ENCODE measurements at places on chromosomes 6 and 20.

DNA sequence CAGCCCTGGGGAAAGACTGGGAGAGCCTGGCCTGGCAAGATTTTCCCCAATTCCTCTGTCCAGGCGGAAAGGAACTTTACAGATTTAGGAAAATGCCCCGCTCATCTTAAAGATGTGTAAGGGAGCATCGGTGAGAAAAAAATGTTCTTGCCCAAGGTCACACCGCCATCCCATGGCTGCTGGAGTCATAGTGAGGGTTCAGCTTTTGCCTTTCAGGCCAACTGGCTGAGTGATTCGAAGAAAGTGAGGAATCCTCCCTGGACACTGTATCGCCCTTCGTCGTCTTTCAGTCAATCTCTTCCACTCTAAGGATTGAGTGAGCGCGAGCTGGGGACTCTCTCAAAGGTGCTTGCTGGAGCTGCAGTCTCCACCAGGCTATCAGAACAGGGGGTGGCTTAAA, 1.4 kb downstream of the WFDC2 start:
- no peak for DNase-seq

DNA sequence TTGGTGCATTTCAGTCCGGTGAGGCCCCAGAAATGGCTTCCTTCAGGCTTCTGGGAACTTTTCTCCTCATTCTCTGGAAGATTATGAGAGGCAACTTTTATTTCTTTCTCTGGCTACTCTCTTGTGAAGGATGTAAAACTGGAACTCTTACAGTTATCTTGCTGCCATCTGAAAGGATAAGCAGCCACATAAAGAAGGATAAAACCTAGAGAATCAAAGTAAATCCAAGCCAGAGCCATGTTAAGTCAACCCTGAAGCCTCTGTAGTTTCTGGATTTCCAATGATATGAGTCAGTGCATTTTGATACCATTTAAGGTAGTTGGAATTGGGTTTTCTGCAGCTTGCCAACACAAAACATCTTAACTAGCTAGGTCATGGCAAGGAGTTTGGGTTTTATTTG, 123.6 kb downstream of the MEI4 start:
- no peak for DNase-seq

GRCh38 chr20:23161968-23162696, 76.0 kb upstream of the CD93 start:
- DNase-seq: no peak

DNA sequence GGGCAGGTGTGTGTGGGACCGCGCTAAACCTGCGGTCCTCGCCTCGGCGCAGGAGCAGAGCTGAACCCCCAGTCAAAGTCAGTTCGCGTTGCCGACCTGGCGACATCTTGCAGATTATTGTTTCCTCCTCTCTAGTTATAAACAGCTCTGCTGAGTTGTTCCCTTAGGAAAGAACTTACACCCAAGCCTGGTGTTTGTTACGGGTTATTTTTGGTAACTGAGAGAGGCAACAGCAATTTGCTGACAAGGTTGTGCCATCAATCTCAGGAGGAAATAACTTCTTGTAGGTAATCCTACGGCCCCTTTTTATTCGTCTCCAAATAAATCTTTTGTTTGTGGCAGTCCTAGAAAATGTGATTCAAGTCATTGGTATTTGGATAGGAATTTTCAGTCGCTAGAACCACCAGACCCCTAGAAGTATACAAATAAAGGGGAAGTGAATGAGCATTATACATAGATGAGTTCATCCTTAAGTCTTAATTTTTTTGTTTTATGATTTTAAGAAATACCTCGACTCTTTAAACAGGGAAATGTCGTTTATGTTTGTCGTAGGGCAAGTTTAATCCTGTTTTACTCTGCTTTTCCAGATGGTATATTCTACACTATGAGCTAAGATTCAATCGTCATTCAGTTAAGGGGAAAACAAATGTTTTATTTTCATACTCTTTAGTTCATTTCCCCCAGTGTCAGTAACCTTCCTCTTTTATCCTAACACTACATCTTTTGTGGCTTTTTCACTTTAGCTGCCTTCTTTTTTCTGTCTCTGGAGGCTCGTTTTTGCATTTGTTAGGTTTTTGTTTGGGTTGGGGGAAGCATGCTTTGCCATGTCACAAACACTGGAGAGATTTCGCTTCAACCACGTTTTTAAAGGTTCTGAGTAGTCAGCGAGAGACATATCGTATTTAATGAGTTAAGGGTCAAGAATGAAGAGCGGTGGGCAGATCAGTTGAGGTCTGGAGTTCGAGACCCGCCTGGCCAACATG, 1.2 kb downstream of the PM20D2 start:
- DNase-seq: peak; percentile 25

DNA sequence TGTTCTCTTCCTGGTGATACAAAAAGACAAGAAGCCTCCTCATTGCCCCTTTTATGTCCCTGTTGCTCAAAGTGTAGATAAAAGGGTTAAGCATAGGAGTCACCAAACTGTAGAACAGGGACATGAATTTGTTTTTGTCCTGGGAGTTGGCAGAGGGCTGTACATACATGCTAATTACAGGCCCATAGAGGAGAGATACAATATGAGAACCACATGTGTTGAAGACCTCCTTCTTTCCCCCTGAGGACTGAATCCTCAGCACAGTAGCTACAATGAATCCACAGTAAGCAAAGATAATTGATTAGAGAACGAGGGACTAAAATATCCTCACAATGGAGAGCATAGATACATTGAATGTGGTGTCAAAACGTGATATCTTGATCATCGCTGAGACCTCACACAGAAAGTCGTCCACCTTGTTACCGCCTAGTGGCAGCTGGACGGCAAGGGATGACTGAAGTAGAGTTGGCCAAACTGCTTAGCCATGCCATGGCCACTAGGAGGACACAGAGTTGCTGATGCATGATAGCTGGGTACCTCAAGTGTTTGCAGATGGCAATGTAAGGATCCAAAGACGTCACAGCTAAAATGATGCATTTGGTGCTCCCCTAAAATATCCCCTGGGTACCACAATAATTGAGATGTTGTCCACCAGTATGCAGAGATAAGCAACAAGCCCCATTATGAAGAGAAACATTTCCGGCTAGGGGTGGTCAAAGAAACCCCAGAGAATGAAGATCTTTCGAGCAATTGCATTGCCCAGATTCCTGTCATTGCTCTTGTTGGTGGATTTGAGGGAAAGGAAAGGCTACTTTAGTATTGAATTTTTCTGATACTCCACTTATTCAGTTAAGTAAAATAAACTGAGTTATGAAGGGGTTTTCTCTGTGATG, 15.0 kb downstream of the OR2B3 start:
- DNase-seq: peak; percentile 6

GRCh38 chr20:58746620-58747019, 54.0 kb downstream of the NPEPL1 start:
- DNase-seq: no peak

DNA sequence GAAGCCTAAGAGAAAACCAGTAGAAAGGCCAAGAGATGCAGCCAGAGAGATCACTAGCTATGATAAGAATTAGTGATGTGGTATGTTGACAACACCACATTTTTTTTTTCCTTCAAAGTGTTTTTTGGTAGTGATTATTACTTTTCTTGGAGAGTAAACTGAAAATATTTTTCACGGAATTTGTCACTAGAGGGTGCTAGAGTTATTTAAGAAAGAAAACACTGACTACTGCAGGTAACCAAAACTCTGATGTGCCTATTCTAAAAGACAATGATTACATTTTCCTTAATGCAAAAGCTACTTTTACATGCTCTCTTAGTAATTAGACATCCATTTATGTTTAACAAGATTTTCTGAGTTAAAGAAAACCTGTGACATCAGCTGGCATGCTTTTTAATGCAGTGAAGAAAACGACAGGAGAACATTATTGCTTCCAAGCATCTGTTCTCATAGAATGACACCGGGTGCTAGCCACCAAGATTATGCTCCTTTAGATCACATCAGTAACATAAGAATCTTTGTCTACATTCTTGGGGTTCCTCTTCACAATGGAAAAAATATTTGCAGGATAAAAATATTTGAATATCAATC, 28.8 kb downstream of the RWDD2A start:
- peak; percentile 40 for DNase-seq

GRCh38 chr20:46683668-46683938, 5.6 kb downstream of the TP53RK start:
- DNase-seq: no peak

DNA sequence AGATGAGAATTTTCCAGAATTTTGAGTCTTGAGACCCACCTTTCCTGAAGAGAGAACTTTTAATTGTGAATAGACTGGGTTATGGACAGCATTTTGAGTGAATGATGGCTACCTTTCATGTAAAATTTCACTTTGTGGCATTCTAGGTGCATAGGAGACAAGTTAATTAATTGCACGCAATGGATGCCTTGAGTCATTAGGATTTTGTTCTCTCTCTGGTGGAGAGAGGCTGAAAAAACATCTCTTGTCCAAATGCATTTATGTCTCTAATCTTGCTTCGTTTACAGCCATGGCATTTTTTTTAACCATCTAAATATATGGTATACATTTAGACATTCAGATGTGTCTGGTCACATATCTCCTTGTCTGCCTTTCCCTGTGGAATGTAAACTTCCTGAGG, 3.1 kb downstream of the RHAG start:
- no peak for DNase-seq

- DNase-seq: no peak
Observed at GRCh38 chr20:18754030-18754652, 59.4 kb upstream of the SCP2D1 start.

DNA sequence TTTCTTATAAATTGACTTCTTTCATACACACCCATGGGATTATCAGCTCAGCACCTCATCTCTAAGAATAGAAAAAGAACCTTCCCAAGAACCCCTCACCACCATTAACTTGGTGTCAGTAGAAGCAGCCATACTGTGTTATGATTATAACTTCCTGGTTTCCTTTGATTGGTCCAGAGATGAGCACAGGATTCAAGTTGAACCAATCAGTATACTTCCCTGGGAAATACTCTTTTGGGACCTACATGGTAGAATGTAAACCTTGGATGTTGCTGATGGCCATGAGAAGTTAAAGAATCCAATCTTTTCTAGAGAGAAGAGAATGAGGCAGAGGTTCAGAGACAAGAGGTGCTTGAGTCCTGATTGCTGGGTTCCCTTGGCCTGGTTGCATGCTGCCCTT, 190.8 kb downstream of the BMP7 start:
- no peak for DNase-seq

- no peak for DNase-seq
Observed at GRCh38 chr6:157885211-157885788, 62.3 kb downstream of the SNX9 start.

DNA sequence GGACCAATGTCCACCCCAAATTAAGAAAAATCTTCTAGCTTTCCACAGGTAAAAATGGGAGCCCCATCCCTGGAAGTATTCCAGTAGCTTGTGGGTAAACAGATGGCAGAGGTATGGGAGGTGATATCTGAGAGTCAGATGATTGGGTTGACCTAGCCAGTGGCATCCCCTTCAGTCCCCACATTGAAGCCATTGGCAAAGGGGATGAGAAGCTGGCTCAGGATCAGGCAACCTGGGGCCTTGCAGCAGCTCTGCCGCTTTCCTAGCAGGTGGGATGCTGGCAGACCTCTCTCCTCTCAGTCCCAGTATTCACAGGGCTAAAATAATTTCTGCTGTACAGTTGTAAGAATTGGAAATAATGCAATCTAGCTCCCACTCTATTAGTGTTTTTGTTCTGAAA, 108.9 kb upstream of the KCNG1 start:
- DNase-seq: no peak

- peak; percentile 82 for DNase-seq
Observed at GRCh38 chr6:135811644-135812526, 39.6 kb upstream of the PDE7B start.

GRCh38 chr6:90484903-90485302, 102.0 kb downstream of the MAP3K7 start:
- DNase-seq: no peak

DNA sequence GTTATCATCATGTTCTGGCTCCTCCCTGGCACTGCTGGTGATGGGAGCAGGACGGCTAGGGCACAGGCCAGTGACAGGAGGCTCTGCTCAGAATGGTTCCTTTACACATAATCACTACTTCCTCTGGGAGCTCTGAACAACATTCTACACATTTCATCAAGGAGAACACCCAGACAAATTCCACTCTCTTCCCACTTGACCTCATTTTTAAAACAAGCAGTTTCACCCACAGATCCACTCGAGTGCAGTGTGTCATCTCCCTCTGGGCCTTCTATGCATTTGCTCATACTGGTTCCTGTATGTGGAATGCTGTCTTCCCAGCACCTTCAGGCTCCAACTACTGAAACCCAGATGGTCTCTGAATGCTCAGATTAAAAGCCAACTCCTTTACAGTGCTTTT, 84.8 kb downstream of the ELOVL5 start:
- DNase-seq: no peak

- DNase-seq: no peak
Observed at GRCh38 chr6:112370946-112371345, 23.8 kb downstream of the RFPL4B start.

GRCh38 chr6:161117308-161117707, 125.7 kb downstream of the MAP3K4 start:
- no peak for DNase-seq

DNA sequence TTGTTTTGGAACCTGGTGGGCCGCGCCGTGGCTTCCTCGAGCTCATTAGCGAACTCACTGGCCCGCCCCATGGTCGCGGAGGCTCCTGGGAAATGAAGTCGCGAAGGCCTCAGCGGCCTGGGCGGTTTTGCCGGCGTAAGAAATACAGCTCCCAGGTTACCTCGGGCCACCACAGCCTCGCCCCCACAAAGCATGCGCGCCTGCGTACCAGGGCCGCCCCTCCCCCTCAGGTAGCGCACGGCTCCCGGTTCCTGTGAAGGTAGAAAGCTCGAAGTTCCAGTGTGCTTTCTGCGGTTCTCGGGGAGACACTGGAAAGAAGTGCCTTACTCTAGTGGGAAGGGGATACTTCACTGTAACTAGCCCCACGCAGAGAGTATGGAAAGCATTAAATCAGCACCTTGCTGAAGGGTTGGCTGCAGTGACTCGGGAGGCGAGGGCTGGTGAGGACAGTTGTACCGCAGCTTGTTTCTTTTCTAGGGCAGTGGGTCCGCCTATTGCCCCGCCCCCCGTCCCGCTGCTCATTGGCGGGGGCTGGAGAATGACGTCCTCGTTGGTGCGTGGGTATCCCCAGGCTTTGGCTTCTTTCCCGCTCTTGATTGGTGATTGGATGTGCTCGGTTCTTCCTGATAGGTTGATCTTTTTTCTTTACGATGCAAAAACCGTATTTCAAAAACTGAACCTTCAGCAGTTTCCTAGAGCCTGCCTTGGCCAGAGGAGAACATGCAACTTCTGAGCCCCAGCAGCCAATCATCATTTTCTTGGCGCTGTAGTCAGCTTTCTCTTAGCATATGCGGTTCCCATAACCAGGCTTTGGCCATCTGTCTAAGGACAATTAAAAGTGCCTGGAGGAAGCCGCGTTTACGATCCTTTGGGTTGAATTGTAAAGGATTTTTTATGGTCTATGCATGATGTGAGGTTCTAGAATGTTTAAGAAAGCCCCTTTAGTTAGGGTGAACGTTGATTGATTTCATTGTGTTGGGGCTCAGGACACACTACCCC, at the start of gene CDK19:
Gene CDK19, minus strand, starts transcription at position 59 of the 999 bp plus-strand sequence. CDS start 333 bp downstream, outside the sequence.
- DNase-seq: peak; percentile 99
